ENCODE measurements at places on chromosomes 5 and 9. TPM values are rescaled to one million over a fixed set of nuclear protein-coding genes. Genes with fewer than 3 reads are reported as not detected.

DNA sequence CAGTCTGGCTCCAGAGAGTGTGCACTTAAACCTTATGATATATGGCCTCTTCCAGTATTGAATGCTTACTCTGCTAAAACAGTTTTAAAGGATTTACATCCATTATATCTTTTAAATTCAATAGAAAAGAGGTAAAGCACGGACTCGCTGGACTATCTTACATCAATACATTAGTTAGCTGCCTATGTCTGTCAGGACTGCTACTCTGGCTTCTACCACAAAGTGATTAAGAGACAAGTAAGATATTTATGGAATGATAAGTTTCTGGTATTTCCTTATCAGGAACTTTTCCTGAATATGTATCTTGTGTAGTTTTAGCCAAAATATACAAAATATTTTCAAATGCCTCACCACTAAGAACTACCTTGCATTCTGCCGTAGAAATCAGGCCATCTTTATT, 295.1 kb downstream of the ISL1 start:
- no peak for DNase-seq

GRCh38 chr5:72203251-72203845, 96.1 kb downstream of the MAP1B start:
- DNase-seq = no peak

- DNase-seq = peak; percentile 15
Measured at GRCh38 chr5:122882831-122883230, 37.4 kb downstream of the SNX24 start.

DNA sequence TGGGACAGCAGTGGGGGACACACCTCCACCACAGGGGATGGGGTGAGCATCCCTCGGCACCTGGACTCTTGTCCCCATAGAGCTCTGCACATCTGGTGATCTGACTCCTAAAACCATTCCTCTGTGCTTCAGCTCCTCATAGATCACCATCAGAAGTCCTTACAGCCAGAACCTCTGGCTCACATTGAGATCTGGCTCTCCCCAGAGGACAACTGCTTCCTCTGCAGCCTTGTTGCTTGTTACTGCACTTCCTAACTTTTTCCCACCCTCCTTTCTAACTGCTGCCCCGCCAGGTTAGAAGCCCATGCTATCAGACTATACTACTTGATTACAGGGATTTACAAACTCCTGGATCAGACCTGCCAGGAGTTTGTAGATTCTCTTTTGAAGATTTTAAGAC, 64.5 kb downstream of the ARSB start:
- no peak for DNase-seq

GRCh38 chr9:116859763-116860162, 172.7 kb downstream of the TRIM32 start:
- no peak for DNase-seq

GRCh38 chr5:111655169-111655924, 101.6 kb downstream of the NREP start:
- DNase-seq = no peak

- no peak for DNase-seq
Measured at GRCh38 chr9:76904661-76905457, 1.1 kb downstream of the PRUNE2 start.

GRCh38 chr5:178796165-178796945, 63.4 kb upstream of the ZNF354B start:
- DNase-seq = no peak

DNA sequence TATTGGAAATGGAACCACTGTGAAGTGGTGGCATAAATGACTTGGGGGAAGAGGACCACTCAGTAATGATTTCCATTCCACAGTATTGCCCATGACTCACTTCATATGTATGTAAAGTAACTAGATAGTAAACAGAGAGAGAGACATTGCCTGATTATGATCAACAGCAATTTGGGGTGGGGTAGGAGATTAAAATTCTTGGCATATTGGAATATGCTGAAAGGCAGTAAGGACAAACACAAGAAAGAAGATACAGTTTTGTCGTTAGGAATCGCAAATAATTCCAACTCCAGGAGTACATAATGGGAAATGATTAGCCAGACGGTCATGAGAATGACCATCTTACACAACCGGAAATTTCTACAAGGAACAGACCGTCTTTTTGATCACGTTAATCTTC, 1.5 kb upstream of the HMGCS1 start:
- DNase-seq = no peak

PCDHA9 gene
- total RNA-seq = not detected

QRFP gene
- not detected for total RNA-seq

PCDHGA3 gene
- 0.52 TPM for total RNA-seq
